Mesothelial cell of epicardium (in vitro differentiated cells): ENCODE measurements at places on chromosomes 5 and 9.

GRCh38 chr5:133846478-133847226 is 121.8 kb downstream of the C5orf15 start:
- no peak for DNase-seq

DNA sequence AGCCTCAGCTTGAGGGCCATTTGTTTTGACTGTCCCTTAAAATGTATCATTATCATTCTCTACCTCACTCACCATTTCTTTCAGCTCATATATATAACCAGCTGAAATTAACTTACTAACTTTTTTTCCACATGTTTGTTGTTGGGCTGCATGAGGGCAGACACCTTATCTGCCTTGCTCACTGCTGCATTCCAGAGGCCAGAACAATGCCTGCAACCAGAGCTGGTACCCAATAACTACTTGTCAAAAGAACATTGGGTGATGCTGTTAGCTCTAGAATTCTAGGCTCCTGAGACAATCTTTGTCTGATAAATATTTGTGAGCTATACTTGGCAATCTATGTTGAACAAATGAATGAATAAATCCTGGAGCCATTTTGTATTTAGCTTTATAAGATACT is 68.3 kb downstream of the HTR4 start:
- DNase-seq: no peak

DNA sequence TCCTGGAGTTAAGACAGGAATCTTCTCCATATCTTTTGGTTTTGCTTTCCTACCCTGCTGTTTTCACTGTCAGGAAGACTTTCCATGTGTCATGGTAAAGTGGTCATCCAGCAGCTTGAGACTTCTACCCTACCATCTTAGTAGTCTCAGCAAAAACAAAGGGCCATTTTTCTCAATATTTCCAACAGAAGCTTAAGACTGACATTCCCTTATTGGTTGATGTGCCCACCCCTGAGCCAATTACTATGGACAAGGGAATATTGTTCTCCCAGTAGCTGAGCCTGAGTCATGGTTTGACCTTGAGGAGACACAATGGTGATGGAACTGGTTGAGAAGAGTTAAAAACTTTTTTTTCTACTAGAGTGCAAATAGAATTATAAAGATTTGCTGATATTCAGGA is 105.6 kb downstream of the CSNK1G3 start:
- DNase-seq: no peak

GRCh38 chr5:31741496-31741895 is 102.6 kb downstream of the PDZD2 start:
- no peak for DNase-seq

DNA sequence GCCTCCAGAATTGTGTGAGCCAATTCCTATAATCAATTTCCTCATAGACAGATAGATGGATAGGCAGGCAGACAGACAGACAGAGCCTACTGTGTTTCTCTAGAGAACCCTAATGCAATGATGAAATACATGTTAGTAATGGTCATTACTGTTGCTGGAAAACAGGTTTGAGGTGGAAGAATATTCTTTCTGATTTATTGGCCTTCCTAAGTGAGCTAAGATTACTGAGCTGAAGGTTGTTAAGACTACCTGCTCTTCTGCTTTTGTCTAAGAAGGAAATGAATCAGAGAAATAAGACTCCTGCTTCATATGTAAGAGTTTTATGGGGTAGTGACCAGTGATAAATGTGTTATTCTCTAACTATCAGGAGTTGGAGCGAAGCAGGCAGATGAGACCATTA is 219.9 kb downstream of the ELAVL2 start:
- no peak for DNase-seq

GRCh38 chr5:179858586-179859427 is at the start of gene MRNIP:
Gene MRNIP, minus strand, starts transcription at chr5:179858817. Its CDS starts 21 bp downstream, at chr5:179858796.
- DNase-seq: peak; percentile 92

GRCh38 chr5:38650540-38650939 is 94.1 kb upstream of the LIFR start:
- no peak for DNase-seq

GRCh38 chr5:56208681-56209080 is 24.4 kb downstream of the ANKRD55 start:
- DNase-seq: no peak

DNA sequence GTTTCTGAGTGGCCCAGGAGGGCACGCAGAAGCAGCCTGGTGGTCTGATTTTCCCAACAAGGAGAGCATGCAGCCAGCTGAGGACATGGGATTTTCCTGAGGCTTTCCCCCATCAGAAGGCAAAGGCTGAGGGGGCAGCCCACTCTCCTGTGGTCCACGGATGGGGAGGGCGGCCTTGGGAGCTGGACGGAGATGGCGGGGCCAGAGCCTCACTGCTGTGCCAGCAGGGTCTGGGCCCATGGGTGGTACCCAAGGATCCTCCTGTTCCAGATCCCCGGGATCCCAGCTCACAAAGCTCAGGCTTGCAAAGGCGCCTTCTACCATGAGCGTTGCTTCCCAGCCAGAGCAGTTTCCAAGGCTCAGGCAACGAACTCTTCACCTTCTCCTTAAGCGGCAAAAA is 39.0 kb upstream of the SLC12A7 start:
- DNase-seq: no peak

DNA sequence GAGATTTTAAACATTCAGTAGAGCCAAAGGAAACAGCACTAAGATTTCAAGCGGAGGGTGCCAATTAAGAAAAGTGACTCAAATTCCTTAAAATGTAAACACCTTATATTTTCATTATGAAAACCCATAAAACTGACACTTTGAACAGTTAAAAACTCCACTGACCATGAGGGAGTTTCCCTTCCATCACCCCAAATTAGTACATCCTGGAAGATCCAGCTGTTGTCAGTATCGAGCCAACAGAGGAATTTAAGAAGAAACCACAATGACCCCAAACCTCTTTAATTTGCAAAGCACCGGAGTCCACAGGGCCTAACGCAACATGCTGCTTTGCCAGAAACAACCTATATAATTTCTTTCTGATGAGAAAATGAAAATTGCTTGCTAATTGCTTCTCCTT is 41.3 kb downstream of the ROR2 start:
- no peak for DNase-seq

GRCh38 chr5:113390224-113390623 is 44.6 kb downstream of the TSSK1B start:
- DNase-seq: no peak

DNA sequence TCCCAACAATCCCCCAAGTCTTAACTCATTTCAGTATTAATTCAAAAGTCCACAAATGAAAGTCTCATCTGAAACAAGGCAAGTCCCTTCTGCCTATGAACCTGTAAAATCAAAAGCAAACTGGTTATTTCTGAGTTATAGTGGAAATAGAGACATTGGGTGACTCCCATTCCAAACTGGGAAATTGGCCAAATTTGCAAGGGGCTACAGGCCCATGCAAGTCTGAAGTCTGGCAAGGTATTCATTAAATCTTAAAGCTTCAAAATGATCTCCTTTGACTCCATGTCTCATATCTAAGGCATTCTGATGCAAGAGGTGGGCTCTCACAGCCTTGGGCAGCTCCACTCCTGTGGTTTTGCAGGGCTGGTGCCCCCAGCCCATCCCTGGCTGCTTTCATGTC is 167.9 kb downstream of the HTR1A start:
- no peak for DNase-seq
